T-helper 1 cell (primary cell): ENCODE measurements at places on chromosomes 5 and 9.

GRCh38 chr5:87421307-87421706, 8.6 kb upstream of the CCNH start:
- no peak for DNase-seq

GRCh38 chr5:148811756-148812155, 14.7 kb upstream of the ADRB2 start:
- DNase-seq = no peak

DNA sequence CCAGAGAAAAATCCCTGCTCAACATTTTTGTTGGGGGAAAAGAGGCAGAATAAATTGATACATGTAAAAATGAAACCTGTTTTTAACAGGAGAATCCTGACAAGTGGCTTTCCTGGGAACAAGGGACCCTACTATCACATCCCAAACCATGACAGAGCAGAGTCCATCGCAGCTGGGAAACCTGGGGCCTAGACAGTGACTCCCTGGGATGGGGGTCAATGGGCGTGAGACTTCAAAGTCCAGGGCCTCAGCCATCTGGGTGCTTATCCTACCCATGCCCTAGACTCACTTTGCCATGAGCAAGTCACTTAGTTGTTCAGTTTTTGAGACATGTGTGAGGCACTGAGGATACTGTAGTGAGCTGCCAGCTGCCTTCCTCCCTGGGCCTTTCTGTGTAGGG, 5.7 kb downstream of the TCOF1 start:
- no peak for DNase-seq

GRCh38 chr5:52708463-52708862, 79.3 kb upstream of the ITGA1 start:
- no peak for DNase-seq

- DNase-seq = no peak
These were observed 70.9 kb downstream of the PCDH1 start for GRCh38 chr5:141807329-141807728.
